Fibroblast of skin of right biceps (primary cell): ENCODE measurements at places on chromosomes 12 and 14.
A peak's percentile ranks its signal among the peaks of the same experiment; 100 is the strongest.

DNA sequence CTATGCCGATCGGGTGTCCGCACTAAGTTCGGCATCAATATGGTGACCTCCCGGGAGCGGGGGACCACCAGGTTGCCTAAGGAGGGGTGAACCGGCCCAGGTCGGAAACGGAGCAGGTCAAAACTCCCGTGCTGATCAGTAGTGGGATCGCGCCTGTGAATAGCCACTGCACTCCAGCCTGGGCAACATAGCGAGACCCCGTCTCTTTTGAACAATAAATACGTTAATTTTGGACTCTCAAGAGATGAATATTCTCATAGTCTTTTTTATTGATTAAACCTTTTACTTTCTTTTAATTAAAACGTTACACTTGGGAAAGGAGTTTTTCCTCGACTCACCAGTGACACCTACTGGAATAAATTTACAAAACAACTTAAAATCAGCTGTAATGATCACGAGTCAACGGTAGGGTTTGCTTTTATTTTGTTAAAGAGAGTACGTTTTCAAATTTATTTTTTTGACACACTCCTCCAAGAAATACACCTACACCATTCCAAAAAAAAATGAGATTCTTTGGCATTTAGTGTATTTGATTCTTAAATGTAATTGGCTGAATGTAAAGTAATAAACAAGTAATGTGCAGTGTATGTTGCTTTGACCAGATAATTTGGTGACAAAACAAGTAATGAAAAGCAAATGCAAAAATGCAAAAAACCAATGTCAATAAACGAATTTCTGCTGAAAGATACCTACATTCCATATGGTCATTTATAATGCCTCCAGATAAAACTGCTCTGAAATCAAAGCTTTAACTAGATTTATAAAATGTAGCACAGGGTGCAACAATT lies 687 bp upstream of the RPS29 start:
- DNase-seq, result peak; percentile 84

- DNase-seq, result peak; percentile 94
These were observed 1.1 kb upstream of the RNASE4 start for GRCh38 chr14:20683125-20683890.

- DNase-seq, result no peak
These were observed 21.7 kb downstream of the ABCD4 start for GRCh38 chr14:74281069-74281468.

- DNase-seq, result peak; percentile 24
These were observed 7.3 kb upstream of the INF2 start for GRCh38 chr14:104682107-104682593.

GRCh38 chr12:77352946-77353345 lies 287.6 kb upstream of the E2F7 start:
- peak; percentile 67 for DNase-seq

GRCh38 chr12:22329621-22330020 lies 4.9 kb downstream of the ST8SIA1 start:
- DNase-seq, result no peak

- DNase-seq, result peak; percentile 23
These were observed 53.1 kb downstream of the BRMS1L start for GRCh38 chr14:35879151-35879648.

GRCh38 chr14:56487761-56488160 lies 91.8 kb upstream of the TMEM260 start:
- peak; percentile 35 for DNase-seq

DNA sequence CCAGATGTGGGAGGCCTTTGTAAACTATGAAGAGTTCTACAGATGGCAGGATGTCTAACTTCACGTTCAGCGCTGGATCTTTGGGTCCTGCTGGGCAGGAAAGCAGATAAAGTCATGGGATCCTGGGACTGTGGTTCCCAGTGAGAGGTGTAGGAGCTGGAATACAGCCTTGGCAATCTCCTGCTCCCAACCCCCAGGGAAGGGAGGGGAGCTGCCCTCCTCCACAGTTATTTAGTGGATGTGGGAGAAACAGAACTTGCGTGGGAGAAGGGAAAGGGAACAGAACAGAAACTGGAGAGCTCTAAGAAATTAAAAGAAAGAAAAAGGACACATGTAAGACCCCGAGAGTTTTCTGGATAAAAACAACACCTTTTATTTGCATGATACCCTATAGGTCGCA lies 37.0 kb downstream of the NUAK1 start:
- no peak for DNase-seq

- DNase-seq, result no peak
These were observed 346.0 kb upstream of the TBX3 start for GRCh38 chr12:115030017-115030416.

GRCh38 chr12:131618303-131618658 lies 92.6 kb upstream of the SFSWAP start:
- DNase-seq, result peak; percentile 15

DNA sequence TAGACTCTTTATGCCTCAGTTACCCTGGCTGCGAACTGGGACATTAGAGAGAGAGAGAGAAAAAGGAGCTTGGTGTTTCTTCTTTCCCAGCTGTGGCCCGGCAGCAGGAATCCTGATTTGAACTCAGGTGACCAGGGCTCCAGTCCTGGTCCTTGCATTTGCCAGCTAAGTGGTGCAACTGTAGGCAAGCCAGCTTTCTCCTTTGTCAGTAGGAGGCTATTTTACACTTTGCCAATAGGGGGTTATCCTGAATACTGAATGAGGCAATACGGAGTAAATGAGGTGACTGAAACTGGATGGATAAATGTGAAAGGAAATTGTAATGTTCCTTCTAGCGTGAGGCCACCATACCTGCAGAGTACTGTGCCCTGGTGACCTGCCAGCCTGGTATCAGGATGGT lies 27.8 kb downstream of the KCNA5 start:
- DNase-seq, result no peak

GRCh38 chr12:13206560-13206897 lies 10.0 kb downstream of the EMP1 start:
- no peak for DNase-seq

- DNase-seq, result peak; percentile 47
These were observed at the start of gene AKAP5 for GRCh38 chr14:64465191-64465822. Gene AKAP5 (plus strand): TSS chr14:64465499. CDS start chr14:64468395, 2,896 bp downstream.

GRCh38 chr12:84128117-84128991 lies 784.2 kb downstream of the SLC6A15 start:
- no peak for DNase-seq

- peak; percentile 91 for DNase-seq
These were observed 1.7 kb downstream of the MGST1 start for GRCh38 chr12:16349131-16349460.

GRCh38 chr12:65999564-66000280 lies 130.8 kb downstream of the LLPH start:
- peak; percentile 93 for DNase-seq

GRCh38 chr12:75959060-75959459 lies 72.5 kb downstream of the PHLDA1 start:
- no peak for DNase-seq

DNA sequence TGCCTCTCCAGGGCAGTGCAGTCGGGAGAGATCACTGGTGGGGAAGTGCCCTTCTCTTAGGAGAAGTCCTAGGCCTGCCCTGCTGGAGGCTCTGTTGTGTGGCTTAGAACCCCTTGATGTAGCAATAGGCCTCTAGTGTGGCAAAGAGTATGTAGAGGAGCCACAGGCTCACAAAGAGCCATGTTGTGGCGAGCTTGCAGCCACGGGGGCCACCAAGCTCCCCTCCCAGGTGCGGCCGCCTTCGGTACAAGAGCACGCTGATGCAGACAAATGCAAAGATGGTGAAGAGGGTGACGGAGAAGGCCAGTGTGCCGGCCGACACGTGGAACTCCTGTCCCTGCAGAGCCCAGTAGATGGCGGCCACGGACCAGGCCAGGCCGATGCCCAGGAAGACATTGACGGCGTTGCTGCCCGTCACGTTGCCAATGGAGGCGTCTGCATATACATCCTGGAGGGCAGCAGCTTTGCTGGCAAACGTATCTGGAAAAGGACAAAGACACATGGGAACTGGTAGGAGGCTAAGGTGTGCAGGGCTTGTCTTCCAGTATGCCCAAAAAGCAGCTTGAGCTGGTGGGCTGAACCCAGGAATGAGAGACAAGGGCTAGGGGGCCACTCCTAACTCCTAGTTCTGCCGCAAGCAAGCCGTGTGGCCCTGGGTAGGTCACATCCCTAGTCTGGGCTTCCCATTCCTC lies 142.8 kb downstream of the SLC8A3 start:
- peak; percentile 40 for DNase-seq

GRCh38 chr12:124917135-124917840 lies 2.8 kb upstream of the UBC start:
- DNase-seq, result peak; percentile 100

- DNase-seq, result peak; percentile 62
These were observed 1.6 kb downstream of the ZFC3H1 start for GRCh38 chr12:71661977-71662530.

DNA sequence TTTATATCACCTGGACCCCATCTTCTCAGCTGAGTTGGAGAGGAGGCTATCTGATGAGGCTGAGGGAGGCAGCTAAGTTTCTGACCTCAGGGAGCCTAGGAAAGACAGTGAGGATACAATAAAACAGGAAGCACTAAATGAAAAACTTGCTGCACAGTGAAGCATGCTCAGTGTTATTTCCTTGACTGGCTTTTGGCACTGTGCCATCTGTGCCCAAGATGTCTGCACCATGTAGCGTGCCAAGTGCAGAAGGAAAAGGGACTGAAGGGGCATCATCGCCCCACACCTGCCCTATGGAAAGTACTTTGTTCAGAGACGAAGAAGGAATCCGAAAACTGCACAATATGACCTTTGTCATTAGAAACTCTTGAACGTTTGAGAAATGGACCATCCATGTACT lies 102.7 kb downstream of the ANO4 start:
- DNase-seq, result no peak

- peak; percentile 100 for DNase-seq
These were observed 26.9 kb upstream of the LGALS3 start for GRCh38 chr14:55102141-55102621.

GRCh38 chr12:66014818-66015217 lies 115.7 kb downstream of the LLPH start:
- peak; percentile 49 for DNase-seq

- DNase-seq, result peak; percentile 85
These were observed 197.3 kb downstream of the TMTC3 start for GRCh38 chr12:88339254-88339949.

DNA sequence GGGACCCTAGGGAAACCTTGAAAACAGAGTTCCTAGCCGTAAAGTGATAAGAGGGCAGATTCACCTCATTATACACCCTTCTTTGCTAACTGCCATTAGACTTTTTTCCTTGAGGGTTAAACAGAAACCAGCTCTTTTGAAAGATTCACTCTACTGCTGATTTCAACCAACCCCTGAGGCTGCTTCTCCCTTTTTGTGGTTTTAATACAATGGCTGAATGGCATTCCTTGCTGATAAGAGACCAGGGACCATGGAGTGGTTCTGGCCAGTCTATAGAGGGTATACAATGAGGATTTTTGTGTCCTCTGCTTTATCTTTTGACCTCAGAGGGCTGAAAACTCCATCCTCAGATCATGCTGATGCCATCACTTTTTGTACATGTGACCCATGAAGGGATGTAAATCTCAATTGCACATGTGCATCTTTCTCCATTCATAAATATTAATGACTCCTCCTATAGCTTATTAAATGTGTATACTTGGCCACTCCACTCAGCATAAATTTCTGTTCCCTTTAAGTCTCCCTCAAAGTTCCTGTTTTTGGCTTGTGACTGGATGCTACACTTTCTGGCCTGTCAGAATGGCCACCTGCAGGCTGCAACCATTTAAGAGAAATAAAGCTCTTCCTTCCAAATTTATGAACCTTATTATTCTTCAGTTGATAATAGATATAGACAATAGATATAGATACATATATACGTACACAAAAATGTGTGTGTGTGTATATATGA lies 233.8 kb upstream of the SEL1L start:
- DNase-seq, result no peak

GRCh38 chr12:115776399-115776798 lies 501.1 kb downstream of the MED13L start:
- no peak for DNase-seq

GRCh38 chr12:25825446-25825845 lies 133.0 kb upstream of the RASSF8 start:
- DNase-seq, result no peak

DNA sequence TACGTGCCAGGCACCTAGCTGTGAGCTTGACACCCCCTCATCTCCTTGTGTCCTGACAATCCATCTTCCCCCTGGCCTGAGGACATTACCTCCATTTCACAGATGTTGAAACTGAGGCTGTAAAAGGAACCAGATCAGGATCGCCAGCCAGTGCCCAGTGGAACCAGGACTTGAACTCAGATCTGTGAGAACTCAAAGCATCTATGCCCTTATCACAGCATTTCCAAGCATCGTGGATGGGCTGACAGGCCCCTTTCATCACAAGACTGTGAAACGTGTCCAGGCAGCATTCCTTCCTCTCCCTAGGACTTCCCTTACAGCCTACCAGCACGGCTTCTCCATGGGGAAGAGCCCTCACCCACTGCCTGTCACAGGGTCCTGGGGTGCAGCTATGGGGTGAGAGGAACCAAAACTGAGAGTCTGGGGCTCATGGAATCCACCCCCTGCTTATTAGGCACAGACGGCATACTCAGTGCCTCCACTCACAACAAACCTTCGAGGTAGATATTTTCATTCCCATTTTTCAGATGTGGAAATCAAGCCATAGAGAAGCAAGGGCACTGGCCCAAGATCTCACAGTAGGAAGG lies 26.9 kb downstream of the CMKLR1 start:
- no peak for DNase-seq

- no peak for DNase-seq
These were observed 61.5 kb upstream of the RASSF8 start for GRCh38 chr12:25896981-25897380.
